ENCODE measurements at places on chromosomes 5 and 9. TPM values are rescaled to one million over a fixed set of nuclear protein-coding genes. Genes with fewer than 3 reads are reported as not detected.

Gene ADRA1B
- not detected for total RNA-seq

Gene C9
- not detected for total RNA-seq

- no peak for DNase-seq
Observed at GRCh38 chr5:55847837-55848236, 3.3 kb upstream of the IL31RA start.

DNA sequence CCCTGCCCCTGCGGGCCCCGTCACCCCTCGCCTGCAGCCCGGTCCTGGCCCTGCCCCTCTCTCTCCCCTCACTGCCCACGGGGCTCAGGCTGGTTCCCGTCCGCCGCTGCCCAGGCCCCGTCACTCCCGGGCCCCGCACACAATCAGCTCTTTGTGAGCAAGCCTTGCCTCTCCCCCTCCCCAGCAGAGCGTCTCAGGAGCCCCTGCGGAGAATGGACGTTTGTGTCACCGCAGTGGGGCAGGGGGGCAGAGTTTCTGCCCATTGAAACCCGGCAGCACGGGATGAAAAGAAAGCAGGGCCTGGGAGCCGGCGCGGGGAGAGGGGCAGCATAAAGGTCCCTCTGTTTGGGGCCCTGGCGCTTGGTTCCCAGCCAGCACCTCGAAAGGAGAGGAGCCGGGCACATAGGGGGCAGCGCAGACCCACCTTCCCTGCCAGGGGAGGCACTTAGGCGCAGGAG, 13.5 kb upstream of the NUP214 start:
- no peak for DNase-seq
